ENCODE measurements at places on chromosomes 11 and 22.

GRCh38 chr11:131637469-131638175, 267.2 kb downstream of the NTM start:
- no peak for DNase-seq

- DNase-seq: no peak
Observed at GRCh38 chr22:38452373-38453065, 2.5 kb downstream of the KCNJ4 start.

DNA sequence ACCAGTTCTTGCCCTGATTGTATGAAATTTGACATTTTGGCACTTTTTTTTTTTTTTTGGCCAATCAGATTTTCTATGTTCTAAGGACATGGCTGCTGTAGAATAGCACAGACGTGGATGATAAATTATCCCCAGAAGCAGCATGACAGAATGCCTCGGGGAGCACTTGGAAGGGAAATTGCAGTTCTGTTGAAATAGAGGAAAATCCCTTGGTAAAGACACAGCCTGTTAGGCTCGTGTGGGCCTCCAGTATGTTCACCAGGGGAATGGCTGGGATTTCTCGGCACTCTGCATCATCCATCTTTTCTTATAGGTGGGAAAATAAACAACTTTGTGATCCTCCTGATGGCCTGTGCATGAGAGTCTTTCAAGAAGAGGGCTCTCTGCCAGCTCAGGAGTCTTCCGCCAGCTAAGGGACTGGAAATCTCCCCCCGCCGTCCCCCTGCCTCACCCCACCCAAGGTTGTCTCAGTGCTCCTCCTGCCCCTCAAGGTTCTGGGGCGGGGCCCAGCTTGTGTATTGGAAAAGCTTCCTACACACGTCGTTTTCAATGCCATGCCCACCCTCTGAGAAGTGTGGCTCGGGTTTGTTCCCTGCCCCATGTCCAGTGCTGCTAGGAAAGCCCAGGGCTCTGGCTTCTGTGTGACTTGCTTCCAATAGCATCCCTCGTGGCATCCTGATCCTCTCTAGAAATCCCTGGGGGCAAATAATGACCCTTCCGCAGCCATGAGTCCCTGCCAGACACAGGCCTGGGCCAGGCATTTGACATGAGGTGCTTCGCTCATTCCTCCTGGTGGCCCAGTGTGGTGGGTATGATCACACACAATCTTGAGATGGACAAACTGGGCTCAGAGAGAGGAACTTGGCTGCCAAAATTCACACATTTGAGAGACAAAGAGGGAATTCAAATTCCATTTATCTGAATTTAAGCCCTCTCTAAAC, 70.6 kb upstream of the ATXN10 start:
- peak; percentile 40 for DNase-seq

DNA sequence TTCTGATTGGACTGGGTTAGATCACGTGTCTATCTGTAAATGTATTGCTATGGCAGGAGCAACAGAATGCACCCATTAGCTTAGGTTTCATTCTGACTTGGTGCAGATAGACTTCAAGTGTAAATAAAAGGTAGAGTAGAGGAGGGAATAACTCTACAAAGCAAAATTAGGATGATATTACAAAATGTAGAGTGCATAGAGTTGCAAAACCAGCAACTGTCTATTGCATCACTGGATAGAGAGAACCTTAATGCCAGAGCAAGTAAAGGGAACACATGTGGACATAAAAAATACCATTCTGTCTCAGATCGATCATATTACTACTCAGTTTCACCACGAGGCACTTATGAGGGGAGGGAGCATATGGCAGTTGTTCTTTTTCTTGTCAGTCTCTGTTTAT, 22.0 kb upstream of the CAT start:
- no peak for DNase-seq

- DNase-seq: no peak
Observed at GRCh38 chr11:85854212-85854556, 999 bp upstream of the CCDC83 start.

DNA sequence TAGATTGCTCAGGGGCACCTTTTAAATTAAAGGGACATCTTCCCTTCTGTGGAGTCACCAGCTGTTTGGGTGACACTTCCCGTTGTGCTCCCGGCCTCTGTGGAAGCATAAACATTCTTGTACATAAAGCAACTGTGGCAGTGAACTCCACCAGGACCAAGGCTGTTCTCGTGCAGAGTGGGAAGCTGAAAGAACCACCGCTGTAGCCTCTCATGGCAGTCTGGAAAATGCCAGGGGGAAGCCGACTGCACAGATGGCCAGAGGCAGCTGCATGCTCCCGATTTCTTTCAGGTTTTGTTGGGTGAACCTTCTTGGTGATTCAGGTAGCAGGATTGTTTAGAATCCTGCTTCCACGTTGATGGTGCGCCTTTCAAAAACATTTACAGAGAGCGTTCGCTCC, 10.3 kb downstream of the UBASH3B start:
- no peak for DNase-seq

DNA sequence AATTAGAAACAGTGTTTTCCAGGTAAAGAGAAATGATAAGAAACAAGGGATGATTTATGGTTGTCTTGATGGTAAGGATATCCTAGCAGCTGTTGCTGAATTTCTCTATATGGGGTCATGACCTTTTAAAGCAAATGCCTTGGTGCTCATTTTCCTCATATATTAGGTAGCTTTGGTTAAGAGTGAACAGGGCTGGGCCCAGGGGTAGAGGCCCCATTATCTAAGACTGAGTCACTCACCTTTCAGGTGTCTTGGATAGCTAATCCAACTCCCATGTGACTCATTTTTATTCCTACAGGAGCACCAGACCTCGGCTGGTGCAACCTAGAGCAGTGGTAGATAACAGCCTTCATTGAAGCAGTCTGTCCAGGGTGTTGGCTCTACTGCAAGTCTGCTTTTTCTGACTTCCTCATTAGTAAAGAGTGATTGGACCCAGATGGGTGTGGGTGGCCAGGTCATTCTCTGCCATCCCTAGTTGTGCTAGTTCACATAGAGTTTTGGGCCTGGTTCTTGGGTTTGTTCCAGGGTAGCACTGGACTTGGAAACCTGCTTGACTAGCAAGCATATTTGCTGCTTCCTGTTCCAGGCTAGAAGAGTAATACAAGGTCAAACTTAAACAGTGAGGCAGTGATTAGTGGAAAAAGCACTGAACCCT, 37.4 kb downstream of the CTNND1 start:
- DNase-seq: peak; percentile 79

DNA sequence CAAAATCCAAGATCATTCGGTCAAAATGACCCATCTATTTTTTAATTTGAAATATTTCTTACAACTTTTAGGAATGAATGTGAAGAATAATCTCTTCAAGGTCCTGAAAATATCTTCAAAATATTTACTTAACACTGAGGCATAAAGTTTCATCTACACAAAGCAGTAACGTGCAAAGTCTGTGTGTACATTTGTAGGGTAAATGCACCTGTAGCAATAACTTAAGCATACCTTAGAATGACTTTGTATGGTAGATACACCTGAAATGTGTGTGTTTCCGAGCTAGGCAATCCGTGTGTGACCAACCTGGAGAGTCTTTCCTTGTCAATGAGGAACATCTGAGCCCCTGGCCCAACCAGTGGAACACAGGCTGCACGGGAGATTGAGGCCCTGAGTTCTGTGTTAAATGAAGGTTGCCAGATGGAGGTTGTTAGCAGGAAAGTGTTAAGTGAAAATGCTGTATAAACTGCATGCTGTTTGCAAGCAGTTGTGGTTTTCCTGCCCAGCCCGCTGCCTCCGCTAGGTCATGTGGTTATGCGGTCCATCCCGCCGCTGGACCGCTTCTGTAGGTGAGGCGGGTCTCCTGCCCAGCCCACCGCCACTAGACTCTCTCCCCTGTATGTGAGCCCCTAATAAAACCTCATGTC, 7.6 kb upstream of the CTR9 start:
- no peak for DNase-seq

GRCh38 chr11:2942447-2942846, 13.2 kb upstream of the PHLDA2 start:
- DNase-seq: no peak

GRCh38 chr22:27596133-27596870, 205.3 kb downstream of the MN1 start:
- no peak for DNase-seq

DNA sequence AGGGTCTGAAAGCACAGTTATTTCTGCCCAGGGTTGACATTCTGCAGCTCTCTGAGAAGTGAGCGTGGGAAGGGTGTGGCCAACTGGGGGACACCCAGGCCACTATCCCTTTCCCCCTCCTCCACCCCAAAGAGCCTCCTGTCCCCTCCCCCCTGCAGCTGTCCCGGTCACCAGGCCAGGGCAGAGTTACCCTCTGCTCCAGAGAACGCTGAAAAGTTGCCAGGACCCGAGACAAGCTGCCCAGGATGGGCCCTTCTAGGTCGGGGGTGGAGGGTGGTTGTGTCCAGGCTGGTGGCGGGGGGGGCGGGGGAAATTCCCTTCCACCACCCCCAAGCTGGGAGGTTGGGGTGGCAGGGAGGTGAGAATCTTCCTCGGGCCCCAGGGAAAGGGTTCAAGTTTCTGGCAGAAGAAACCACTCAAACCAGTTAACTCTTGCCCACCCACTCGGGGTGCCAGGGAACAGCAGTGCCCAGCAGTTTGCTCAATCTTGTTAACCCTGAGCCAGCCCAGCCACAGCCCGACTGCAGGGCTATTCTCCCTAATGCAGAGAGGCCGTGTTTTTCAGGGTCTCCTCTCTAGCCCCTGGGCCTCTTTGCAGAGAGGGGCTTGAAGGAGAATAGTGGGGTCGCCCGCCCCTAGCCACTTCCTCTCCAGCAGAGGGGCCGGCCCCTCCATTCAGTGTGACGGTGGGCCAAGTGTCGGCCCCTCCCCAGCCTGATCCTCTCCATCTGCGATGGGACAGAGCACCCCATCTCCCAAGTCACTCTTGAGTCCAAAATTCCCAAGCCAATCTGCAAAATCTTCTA, 697 bp downstream of the LGALS1 start:
- no peak for DNase-seq

DNA sequence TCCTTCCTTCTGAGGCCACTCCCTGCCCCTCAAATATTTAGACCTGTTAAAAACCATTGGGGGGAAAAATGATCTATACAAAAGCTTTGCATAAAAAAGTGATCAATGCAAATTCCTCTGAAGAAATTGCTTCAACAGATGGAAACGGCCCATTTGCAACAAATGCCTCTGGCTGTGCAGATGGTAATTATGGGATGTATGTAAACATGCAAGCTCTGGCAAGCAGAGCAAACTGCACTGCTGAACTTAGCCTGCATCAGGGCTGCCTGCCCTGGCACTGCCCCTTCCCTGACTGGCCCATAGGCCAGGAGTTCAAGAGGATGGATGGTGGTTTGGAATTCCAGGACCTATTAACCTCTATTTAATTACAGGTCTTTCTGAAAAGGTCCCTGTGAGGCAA, 388.7 kb downstream of the MIAT start:
- DNase-seq: no peak

GRCh38 chr11:16001899-16002426, 354.4 kb downstream of the SOX6 start:
- peak; percentile 46 for DNase-seq
